ENCODE measurements at places on chromosomes 7 and 10.

DNA sequence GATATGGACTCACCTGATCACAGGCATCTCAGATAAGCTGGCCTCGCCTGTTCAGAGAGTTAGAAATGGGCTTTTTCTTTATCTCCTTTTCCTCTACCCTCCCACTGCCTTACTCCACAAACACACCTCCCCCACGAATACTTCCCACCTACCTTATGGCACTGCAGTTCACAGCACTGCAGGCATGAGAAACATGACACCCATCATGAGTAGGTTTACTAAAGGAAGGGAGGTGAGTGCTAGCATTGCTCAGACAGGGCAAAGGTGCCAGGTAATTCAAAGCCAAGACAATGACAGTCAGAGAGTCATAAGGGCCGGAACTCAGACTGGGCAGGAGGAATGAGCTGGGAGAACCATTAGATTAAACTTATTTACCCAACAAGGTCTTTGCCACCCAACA is 220.6 kb downstream of the FAM107B start:
- DNase-seq, result no peak

DNA sequence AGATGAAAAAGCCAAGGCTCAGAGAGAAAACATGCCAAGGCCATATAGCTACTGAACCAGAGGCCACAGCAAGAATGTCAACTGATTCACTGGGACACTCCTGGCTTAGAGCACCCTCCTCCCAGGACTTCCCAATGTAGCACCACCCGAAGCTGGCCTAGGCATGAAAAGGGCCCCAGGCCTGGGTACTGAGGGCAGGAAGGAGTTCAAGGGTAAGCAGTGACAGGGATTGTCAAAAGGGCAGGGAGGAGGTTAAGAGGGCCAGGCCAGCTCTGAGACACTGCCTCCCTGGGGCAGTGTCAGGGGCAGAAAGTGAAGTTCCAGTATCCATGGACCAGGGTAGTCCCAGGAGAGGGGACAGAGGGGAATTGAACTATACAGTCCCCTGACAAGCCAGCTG is 57.8 kb downstream of the FRMPD2 start:
- DNase-seq, result no peak

DNA sequence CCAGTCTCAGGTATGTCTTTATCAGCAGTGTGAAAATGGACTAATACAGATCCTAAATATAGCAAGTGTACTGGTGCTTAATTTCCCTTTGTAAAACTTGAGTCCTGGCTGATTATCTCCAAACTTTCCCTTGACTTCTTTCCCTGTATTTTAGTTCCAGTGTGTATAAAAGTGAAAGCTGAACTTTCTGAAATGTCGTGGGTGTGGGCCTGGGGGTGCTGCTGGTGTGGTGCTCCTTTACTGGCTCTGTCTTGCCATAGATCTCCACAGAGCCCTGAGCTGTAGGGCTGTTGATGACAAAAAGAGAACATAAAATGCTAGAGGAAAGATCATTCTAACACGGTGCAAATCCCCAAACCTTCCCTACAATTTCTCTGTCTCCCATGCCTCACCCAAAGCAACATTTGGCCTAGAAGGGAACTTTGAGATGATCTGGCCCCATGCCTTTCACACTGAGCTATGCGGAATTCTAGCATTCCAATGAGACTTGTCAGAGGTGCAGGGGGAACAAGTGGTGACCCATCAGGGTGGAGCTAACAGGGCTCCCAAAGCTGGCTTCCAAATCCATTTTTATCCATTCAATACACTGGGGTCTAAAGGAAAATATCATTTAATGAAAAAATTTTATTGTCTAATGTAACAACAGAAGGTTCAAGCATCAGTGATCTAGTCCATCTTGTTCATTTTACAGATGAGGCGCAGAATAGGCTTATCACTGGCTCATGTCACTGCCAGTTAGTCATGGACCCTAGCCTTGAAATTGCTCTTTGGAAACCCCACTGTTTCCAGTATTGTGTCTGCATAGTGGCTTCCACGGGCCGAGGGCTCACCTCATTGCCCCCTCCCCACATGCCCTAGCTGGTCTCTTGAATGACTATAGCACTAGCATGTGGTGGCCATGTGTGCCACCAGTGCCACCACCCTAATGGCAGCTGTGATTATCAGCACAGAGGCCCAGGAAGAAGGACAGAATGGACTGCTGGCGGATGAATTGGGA is 1000.9 kb downstream of the LRMDA start:
- no peak for DNase-seq

- DNase-seq, result no peak
Observed at GRCh38 chr7:156064971-156065386, 252.7 kb upstream of the SHH start.

GRCh38 chr7:22295402-22296264 is 61.3 kb downstream of the RAPGEF5 start:
- no peak for DNase-seq

- DNase-seq, result no peak
Observed at GRCh38 chr7:20064974-20065862, 152.0 kb downstream of the MACC1 start.

- no peak for DNase-seq
Observed at GRCh38 chr10:43774234-43774769, 125.6 kb upstream of the ZNF32 start.

DNA sequence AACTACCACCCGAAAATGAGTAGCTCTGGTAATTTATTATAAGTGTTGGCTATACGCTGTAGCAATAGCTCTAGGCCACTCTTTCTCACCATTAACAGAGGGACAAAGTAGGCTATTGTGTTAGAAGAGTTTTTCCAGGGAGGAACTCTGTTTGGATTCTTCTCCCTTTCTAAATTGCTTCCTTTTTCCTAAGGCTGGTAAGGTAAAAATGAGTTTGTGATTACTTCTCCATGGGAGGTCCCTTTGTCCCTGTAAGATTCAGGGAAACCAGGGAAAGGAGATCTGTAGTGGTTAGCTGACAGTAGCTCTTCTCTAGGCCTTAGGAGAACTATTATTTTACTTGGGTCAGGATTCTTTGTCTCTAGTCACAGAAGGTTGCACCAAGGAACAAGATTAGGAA is 23.2 kb upstream of the SEMA3E start:
- no peak for DNase-seq

DNA sequence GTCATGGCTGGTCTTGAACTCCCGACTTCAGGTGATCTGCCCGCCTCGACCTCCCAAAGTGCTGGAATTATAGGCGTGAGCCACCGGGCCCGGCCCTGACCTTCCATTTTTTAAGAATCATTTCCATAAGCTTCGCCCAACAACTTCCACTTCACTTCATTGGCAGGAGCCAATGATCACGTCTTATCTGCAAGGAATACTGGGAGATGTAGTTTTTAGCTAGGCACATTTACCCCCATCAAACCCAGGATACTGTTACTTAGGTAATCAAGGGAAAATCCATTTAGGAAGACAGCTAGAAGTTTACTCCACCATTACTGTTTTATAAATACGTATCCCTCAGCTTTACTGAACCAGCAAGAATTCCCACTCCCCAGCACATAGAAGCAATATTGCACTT is 3.4 kb upstream of the CDK13 start:
- no peak for DNase-seq

DNA sequence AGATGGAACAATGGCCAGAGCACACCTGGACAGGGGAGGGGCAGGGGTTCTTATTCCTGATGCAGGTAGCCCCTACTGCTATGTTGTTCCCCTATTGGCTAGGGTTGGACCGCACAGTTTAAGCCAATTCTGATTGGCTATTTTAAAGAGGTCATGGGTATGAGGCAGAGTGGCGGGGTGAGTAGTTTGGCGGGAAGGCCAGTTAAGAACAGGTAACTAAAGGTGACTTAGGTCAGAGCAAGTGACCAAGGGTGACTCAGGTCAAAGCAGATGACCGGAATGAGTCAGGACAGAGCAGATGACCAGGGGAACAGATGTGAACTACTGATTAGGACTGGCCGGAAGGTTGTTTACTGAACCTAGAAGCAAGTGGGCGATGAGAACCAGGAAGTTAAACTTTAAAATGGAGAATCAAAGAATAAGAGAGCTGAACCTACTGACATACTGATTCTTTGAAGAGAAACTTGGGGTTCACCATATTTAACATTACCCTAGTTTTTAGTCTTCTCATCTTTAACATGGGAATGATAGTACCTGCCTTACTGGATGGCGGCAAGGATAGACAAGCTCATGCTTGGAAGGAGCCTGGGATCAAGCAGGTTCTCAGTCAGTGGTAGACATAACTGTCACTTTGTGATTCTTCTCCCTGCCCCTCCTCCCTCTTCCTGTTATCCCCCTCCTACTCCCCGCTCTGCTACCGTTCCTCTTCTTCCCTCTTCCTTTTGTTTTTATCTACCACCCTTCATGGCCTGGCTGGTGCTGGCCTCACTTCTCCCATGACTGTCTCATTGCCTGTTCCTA is 55.0 kb downstream of the CCNY start:
- DNase-seq, result no peak

- DNase-seq, result no peak
Observed at GRCh38 chr7:127892488-127893314, 138.5 kb downstream of the LRRC4 start.

DNA sequence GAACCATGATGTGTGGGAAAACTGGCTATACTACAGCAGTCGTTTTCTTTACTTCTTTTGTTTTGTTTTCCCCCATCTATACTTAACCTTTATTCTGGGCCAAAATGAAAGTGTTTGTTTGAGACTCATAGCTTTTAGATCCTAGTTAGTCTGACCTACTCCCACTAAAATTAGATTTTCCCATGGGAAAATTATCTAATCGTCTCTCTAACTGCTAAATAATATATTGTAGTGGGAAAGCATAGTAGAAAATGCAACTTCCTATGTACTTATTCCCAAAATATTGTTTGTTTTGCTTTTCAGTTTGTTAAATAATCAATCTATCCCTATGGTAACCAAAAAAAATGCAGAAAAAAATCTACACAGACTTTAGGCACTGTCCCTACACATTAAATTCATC is 96.6 kb downstream of the NOC3L start:
- DNase-seq, result no peak

DNA sequence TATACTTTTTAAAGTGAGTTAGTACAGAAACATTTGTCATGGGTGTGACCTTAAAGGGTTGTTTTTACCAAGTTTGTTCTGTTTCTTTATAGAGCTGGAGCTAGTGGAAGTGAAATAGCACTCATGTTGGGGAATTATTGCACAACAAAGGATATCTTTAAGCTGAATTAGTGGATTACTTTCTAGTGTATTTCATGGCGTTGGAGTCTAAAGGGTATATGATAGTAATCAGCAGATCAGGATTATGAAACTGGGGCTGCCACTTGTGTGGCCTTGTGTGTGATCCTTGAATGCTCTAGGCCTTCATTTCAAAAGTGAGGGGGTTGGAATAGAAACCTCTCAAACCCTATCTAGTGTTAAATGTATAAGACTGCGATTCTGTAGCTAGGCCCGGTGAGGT is 123.6 kb downstream of the LYZL1 start:
- no peak for DNase-seq

DNA sequence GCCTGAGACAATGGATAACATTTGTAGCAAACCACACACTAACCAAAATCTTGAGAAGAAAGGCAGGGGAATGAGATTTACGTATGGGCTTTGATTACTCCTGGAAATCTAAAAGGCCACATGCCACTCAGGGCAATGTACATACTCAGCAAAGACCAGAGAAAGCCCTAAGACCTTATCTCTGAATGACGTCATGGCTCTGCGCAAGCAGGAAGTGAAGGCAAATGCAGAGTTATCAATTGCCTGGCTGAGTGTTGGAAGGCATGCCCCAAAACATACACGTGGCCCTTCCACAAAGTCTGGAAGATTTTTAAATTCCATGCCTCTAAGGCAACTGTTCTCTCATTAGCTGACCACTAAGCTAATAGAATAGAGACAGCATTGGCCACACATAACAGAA is 90.9 kb upstream of the NRBF2 start:
- DNase-seq, result no peak

DNA sequence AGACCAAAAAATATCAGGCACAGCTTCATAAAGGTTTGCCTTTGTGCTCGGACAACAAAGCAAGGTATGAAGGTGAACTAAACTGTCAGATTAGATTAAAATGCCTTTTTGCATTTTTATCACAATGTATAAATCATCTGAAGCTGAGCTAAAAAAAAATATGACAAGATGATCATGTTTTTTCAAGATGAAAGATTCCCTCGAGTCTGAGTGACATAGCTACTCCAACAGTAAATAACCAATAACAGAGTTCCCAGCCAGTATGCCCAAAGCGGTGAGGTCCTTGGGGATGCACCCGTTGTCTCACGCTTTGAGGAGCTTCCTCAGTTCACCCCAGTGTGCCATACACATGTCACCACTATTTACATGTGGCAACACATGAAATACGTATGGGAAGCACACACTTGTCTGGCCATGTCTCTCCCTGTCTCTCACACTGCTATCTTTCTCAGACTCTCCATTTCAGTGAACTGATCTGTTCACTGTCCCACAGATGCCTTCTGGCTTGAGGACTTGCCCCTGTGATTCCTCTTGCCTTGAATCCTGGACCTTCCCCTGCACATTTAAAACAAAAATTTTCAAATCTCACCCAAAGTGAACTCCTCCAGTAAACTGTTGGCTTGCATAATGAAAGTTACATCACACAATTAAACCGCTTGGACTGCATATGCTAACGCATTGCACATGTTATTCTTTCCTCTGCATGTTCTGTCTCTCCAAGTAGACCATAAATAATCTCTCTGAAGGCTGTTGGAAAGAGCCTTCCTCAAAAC is 2.6 kb upstream of the PIK3CG start:
- DNase-seq, result no peak

DNA sequence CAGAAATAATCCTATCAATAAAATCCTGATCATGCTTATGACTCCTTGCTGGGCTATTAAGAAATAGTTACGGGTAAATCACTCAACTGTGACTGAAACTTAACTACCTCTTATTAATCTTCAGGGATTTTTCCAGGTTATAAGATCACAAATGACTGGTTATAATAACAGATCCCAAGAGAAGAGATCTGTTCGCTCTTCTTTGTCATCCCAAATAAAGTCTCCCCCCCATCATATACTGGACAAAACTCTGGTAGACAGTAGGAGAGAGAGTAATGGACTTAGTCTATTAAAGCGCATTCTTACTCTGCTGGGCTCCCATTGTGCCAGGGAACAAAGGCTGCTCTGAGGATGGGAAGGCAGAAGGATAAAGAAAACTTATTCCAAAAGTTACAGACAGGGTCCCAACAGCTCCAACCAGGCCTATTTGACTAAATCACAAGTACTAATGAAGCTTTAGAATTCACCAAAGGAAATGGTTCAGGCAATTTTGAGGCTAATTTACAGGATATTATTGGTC is 233.7 kb downstream of the DGKI start:
- DNase-seq, result no peak
